Fibroblast of lung (primary cell): ENCODE measurements at places on chromosomes 13 and 19.

DNA sequence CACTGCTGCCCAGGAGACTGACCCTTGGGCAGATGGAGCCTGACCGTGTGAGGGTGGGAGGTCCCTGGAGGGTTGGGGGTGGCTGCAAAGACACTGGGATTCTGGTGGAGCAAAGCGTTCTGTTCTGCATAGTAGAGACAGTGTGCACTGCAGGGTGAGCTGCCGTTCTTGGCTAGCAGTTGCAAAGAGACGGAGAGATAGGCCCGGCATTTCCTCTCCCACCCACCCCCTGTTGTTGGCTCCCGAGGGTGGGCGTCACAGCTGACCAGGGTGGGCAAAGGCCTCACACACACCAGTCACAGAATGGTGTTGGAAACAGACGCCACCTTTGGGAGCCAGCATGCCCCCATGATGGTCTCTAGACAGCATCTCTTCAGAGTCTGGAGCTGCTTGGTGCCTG lies 11.4 kb downstream of the TMEM255B start:
- DNase-seq, result no peak

- peak; percentile 56 for DNase-seq
These were observed 16.1 kb downstream of the MKNK2 start for GRCh38 chr19:2034729-2035589.

DNA sequence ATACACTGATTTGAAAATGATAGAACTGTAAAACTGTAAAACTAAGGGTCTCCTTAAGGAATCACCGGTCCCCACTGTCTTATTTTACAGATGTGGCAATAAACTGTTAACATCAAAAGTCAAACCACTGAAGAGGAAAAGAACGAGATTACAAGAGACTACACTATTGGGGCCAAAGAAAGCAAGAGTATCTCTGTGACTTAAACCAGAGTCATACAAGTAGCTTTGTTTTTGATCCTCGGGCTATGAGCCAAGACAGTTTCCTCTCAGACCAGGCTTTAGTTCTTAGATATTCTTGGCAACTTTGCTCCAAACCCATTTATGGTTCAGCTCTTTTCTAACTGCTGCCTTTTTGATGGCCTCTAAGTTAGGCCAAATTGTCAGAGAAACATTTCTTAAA lies 113.8 kb downstream of the TBC1D4 start:
- peak; percentile 96 for DNase-seq

GRCh38 chr19:19280561-19280960 lies 7.5 kb upstream of the TM6SF2 start:
- DNase-seq, result peak; percentile 21

- DNase-seq, result no peak
These were observed 91.0 kb downstream of the KLF12 start for GRCh38 chr13:74043237-74043636.

DNA sequence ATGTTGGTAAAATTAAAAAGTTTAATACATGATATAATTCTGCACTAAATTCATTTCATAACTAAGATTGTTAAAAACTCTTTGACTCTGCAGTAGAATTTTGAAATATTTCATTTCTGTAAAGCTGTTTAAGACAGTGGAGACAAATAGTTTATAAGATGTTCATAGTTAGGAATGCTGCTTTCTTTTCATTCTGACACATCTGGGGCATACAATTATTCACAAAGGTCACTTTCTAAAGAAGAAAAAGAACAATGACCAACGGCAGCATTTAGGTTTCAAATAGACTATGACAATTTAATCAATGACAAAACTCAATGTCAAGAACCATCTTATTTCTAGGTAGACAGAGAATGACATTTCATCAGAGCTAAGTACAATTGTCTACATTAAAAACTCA lies 1422.1 kb downstream of the PCDH9 start:
- DNase-seq, result peak; percentile 7

DNA sequence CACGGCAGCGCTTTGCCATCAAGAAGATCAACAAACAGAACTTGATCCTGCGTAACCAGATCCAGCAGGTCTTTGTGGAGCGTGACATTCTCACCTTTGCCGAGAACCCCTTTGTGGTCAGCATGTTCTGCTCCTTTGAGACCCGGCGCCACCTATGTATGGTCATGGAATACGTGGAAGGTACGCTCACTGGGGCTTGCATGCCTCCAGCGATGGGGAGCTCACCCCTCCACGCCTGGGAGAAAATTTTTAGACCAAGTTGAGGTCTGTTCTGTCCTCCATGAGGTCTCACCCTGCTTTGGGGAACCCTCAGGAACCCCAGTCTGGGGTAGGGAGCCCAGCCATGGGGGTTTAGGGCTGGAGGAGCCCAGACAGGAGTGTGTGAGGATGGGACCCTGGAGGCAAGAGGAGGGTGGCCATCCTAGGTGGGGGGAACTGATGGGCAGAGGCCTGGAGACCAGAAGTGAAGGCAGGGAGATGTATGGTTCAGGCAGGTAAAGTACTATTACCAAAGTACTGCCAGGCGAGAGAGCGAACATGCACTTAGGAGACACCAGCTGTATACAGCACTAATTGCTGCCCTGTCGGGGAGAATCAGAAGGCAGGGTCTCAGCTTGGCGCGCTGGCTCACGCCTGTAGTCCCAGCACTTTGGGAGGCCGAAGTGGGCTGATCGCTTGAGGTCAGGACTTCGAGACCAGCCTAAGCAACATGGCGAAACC lies 22.3 kb upstream of the PIK3R2 start:
- no peak for DNase-seq

DNA sequence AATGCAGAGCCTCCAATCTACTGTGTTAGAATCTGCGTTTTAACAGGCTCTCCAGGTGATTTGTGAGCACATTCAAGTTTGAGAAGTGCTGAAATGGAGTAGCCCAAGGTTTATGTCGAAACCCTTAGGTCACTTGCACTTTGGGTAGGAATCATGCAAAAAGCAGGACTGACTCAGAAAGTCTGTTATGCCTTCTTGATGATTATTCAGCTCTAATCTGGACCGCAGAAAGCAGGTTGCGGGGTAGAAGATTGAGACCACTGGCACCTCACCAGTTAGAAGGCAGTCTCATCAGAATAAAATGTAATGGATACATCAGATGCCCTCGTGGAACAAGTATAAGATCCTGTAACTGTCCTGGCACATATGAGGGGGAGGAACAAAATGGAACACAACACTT lies 326.3 kb downstream of the DCLK1 start:
- DNase-seq, result peak; percentile 45

DNA sequence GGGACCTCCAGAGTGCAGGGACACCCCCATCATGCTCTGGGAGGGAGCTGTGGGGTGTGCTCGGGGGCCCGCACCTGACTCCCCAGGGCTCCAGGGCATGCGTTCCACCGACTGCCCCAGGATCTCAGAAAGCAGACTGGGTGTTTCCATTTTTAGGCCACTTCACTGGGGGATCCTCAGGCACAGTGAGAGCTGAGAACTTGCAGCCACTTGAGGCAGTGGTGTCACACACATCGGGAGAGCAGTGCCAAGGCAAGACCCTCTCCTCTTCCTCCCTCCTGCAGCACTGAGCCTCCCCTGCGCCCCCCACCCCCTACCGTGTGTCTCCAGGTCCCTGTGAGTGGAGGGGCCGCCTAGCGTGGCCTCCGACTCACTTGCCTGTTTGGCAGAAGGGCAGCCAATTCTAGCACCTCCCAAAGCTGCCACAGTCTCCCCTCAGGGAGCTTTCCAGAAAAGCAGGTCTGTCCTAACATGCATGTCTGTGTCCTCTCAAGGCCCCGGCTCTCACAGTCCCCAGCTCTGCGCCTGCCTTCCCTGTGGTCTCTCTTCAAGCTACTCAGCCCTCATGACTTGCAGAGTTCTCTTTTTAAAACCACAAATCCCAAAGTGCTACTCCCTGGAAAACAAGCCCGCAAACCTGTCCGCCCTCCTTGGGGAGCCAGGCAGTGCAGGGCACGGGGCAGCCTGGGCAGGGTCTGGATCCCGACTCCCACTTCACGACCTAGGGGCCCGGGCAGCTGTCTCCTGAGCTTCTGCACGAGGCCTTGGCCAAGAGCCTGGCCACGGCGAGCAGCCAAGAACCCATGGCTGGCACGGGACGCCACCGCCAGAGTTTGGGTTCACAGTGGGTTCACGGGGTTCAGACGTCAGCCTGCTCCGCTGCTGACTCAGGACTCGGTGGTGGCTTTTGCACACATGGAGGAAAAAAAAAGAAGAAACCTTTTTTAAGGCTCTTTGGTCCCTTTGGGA lies 94.1 kb downstream of the STK24 start:
- DNase-seq, result peak; percentile 92

DNA sequence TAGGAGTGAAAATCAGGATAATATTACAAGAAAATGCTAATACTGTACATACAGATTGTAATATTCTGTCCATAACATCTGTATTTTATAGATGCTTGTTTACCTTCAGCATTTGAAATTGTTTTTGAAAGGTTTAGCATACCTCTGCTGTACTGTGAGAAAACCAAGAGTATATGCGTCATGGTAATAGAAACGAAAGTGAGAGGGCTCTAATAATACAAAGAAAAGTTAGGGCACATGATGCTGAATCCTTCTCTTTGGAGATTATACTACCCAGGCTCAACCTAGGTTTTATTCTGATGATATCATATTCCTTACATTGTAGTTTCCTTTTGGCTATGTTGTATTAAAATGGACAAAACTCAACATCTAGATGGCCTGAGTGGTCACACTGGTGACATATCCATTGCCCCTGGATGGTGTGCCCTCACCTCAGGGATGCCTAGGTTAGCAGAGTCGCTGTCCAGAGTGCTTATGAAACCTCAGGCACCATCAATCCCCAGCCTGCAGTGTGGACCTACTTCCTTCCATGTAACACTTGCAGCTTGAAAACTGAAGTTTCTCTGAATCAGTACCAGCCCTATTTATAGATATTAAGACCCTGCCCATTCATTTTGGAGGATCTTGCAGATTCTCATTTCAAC lies 253.7 kb downstream of the KCTD12 start:
- DNase-seq, result no peak

GRCh38 chr19:34779652-34780051 lies 6.6 kb upstream of the ZNF599 start:
- DNase-seq, result no peak

GRCh38 chr19:3110126-3110825 lies 16.1 kb downstream of the GNA11 start:
- DNase-seq, result no peak

DNA sequence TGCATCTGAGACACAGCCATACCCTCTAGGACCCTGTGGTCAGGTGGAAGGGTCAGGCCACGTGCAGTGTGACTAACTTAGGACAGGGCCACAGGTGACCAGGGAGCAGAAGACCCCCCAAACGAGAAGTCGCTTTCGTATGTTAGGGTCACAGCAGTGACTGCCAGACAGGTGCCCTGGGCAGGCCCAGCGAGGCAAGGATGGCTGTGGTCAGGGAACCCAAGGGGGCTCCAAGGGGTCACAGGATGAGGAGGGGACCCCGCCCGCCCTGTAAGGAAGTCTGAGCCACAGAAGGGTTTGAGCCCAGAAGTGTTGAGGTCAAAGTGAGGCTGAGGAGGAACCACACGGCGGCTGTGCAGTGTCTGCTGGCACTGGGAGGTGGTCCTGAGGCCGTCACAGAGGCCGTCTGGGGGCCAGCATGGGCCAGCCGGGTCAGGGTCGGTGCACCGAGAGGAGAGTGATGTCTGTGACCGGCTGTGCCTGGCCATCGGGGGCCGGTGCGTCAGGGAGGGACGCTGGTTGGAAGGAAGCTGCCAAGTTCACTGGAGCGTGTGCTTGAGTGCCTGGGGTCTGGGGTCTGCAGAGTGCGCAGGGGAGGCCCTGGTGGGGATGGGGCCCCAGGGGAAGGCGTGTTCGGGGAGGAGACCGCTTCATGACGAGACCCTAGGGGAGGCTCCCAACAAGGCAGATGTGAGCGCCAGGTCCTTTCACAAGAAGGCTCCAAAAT lies 24.8 kb upstream of the TMEM255B start:
- no peak for DNase-seq

- DNase-seq, result no peak
These were observed 22.7 kb downstream of the EPN1 start for GRCh38 chr19:55697698-55698097.

DNA sequence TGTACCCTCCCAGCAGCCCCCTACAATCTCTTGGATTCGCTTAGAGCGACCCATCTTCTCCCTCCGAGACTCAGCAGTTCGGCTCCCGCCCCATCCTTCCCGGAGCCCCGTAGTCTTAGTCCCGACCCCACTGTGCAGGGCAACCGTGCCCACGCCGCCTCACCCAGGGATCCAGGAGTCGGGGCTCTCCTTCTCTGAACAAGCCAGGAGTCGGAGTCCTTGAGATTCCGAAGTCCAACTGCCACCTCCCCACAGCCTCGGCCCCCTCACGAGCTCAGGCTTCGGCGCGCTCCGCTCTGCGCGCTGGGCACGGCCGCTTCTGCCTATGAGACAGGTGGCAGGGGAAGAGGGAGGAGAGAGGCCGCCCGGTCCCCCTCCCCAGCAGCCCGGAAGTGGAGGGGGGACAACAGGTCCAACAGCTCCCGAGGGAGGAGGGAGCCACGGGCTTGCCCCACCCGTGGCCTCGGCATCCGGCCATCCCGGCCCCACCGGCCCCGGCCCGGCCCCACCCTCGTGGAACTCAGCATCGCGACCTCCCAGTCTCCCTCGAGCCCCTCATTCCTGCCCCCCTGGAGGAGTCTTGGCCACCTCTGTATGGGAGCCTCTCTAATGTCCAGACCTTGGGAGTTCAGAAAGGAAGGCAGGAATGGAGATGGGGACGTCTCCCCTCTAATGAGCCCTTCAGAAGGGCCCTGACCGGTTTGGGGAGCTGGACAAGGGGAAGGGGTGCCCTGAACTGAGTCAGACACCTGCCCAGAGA lies at the start of gene PHLDB3:
PHLDB3 (minus strand) TSS at position 321 of the 760 bp plus-strand sequence. CDS start 628 bp downstream, outside the sequence.
- no peak for DNase-seq

DNA sequence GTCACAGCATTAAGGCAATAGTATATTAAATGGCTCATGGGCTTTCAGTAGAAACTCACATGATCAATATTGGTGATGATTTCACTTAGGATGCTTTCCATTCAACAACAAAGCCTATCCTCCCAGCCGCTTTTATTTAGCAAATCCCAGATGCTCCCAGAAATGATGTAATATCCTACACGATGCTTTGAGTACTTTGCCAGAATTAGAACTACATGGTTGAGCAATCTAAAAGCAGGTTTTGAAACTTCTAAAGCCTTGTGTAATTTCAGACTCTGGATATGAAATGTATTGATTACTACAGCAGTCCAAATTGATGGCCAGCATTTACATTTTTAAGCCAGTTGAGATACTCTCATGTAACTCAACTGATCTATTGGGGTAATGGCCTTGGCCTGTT lies 13.6 kb downstream of the DLEU7 start:
- no peak for DNase-seq

DNA sequence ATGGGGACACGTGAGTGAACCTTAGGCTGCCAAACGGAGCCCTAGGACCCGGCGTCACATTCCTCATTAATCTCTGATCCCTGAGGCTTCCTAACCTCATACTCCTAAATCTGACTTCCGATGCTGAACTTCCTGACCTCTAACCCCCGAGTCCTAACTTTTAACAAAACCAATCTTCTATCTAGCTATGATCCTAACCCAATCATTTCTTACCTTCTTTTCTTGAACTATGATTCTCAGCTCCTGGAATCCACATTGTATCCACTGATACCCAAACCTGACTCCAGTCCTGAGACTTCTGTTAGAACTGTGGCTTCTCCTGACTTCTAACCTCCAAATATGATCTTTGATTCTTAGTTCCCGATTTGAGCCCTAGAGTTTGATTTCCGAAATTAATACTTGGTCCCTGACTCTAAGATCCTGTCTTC lies 447 bp downstream of the NFKBIB start:
- DNase-seq, result no peak

GRCh38 chr19:12847159-12848139 lies 9.1 kb downstream of the MAST1 start:
- peak; percentile 66 for DNase-seq
